ENCODE measurements at places on chromosomes 6 and 20.

DNA sequence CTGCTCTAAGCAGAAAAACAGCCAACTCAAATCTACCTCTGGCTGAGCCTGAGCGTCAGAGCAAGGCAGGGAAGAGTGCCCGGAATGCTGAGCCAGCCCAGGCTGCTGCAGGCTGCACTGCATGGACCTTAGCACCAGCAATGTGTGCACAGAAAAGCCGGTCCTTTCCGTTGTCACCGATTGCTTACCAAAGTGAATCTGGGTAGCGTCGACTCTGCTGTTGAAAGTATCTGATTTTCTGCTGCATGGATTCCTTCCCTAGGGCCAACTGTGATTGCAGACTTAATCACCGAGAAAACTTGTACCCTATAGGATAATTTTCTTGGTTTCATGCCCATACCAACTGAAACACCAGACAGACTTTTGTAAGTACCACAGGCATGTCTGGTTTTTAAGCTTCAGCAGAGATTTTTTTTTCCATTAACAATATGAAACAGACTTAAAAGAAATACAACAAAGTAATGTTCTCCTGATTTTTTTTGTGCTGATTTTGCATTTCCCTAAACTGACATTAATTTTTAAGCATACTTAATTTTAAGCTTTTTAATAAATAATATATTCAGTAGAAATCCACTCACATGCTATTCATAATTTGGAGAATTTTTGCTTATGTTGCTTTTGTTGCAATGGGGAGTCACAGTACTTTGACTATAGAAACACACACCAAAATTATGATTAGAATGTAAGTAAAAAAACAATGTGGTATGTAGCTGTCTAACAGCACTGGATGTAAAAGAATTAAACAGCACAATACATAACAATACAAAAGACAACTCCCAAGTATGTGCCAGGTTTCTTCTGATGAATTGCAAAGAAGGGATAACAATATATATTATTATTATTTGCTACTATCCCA, 218.0 kb downstream of the THBS2 start:
- no peak for DNase-seq

DNA sequence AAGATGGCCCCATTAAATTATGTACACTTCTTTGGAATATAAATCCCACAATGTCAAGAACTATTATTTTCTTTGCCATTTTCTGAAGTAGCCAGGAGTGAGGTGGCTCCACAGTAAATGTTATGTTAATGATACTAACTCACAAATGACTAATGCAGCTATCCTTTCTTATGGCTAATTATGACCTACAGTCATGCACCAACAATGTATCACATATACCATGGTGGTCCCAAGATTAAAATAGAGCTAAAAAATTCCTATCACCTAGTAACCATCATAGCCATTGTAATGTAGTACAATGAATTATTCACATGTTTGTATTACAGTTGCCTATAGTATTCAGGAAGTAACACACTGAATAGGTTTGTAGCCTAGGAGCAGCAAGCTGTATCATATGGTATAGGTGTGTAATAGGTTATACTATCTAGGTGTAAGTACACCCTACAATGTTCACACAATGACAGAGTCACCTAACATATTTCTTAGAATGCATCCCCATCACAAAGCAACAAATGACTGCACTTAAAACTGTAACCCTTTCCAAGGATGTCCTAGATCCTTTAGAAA, 15.3 kb downstream of the ECHDC1 start:
- DNase-seq = no peak

- no peak for DNase-seq
Measured at GRCh38 chr6:91865889-91866288, 1279.0 kb upstream of the MAP3K7 start.

DNA sequence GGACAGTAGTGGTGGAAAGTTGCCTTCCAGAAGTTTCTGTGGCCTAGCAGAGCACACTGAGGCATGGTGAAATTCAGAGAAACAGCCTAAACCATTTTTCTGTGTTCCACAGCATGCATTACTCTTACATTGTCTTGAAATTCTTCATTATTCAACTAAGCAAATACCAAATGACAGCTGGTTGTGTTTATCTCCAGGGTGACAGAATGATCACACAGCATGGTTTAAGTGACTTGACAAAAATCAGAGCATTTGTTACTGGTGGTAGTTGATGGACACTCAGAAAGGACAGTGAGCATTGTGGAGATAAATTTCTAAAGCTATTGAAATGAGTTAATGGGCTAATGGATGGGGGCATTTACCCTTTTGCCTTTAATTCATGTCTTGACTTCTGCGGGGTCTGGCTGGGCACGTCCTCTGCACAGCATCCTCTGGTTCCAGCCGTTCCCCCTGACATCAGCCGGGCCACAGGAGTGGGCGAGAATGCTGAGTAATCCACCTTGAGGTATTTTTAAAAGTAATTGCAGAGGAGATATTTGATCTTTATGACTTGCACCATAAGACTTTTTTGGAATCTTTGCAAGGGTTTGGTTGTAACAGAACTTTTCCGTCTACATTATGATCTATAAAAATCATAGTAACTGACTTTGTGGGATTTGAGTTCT, 78.9 kb upstream of the SCP2D1 start:
- peak; percentile 23 for DNase-seq

GRCh38 chr6:87754828-87755227, 52.8 kb upstream of the AKIRIN2 start:
- DNase-seq = no peak

- DNase-seq = no peak
Measured at GRCh38 chr20:11060423-11061185, 386.8 kb upstream of the JAG1 start.

DNA sequence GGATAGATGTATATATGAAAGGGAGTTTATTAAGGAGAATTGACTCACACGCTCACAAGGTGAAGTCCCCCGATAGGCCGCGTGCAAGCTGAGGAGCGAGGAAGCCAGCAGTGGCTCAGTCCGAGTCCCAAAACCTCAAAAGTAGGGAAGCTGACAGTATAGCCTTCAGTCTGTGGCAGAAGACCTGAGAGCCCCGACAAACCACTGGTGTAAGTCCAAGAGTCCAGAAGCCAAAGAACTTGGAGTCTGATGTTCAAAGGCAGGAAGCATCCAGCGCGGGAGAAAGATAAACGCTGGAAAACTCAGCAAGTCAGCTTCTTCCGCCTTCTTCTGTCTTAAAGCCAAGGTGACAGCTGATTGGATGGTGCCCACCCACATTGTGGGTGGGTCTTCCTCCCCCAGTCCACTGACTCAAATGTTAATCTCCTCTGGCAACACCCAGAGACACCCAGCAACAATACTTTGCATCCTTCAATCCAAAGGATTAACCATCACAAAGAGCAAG, 102.6 kb upstream of the GJE1 start:
- no peak for DNase-seq

- DNase-seq = no peak
Measured at GRCh38 chr6:16168858-16169257, 40.0 kb downstream of the MYLIP start.

- no peak for DNase-seq
Measured at GRCh38 chr6:28282926-28283325, 1.6 kb downstream of the PGBD1 start.

GRCh38 chr20:51417250-51418136, 125.0 kb downstream of the NFATC2 start:
- DNase-seq = no peak

- no peak for DNase-seq
Measured at GRCh38 chr6:154230910-154231595, 125.5 kb downstream of the IPCEF1 start.

- DNase-seq = no peak
Measured at GRCh38 chr20:40287683-40288082, 401.4 kb downstream of the MAFB start.

DNA sequence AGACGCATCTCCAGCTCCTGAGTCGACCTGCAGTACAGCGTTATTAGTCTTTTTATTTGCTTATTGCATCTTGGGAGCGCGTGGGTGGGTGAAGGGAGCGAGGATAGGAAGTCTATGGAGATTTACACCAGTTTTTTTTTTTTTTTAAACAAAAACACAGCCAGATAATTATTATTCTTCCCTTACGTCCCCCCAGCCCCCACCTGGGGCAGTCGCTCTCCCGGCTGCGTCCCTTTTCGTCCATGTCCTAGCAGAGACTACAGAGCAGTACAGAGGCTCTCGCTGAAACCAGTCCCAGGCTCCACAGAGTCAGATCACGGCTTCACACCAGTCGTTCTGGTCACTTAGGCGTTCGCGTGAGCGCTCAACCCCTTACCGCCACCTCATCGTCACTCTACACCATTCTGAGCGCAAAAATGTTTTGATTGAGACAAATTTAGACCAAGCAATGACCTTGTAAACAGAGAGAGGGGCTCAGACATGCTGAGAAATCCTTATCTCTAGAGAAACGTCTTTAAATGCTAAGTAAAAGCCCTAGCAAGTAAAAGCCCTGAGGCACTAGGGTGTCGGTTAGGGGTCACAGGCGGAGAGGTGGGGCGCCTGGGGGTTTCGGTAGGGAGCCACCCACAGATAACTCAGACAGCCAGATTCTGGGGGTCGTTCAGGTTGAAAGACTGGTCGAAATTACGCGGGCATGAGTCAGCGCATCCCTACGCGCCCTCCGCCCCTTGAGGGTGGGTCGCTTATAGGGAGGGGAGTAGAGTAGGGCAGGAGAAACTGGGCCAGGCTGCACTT, 975 bp upstream of the PPT2 start:
- DNase-seq = no peak

All from NCI-H2081 treated with DMSO at 0.1 percent for 48 hours (cell line).